ENCODE measurements at places on chromosomes 11 and 22.

DNA sequence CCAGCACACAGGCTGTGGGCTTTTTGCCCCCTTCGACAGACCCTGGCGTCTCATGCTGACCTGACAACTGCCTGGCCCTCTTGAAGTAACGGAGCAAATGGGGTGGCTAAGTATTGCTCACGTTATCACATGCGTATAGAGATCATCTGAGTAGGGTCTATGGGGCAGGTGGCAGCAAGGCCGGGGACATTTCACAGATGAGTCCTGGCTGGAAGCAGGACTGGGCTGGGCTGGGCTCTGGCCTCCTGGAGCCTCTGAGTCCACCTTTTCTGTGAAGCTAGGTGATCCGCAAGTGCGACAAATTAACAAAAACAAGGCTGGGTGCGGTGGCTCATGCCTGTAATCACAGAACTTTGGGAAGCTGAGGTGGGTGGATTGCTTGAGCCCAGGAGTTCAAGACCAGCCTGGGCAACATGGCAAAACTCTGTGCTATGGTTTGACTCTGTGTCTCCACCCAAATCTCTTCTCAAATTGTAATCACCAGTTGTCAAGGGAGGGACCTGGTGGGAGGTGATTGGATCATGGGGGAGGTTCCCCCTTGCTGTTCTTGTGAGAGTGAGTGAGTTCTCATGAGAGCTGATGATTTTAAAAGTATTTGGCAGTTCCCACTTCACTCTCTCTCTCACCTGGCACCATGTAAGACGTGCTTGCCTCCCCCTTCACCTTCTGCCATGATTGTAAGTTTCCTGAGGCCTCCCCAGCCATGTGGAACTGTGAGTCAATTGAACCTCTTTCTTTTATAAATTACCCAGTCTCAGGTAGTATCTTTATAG, 122.0 kb downstream of the MPPED1 start:
- no peak for DNase-seq

- DNase-seq: no peak
Observed at GRCh38 chr11:113519989-113520613, 44.9 kb upstream of the DRD2 start.

DNA sequence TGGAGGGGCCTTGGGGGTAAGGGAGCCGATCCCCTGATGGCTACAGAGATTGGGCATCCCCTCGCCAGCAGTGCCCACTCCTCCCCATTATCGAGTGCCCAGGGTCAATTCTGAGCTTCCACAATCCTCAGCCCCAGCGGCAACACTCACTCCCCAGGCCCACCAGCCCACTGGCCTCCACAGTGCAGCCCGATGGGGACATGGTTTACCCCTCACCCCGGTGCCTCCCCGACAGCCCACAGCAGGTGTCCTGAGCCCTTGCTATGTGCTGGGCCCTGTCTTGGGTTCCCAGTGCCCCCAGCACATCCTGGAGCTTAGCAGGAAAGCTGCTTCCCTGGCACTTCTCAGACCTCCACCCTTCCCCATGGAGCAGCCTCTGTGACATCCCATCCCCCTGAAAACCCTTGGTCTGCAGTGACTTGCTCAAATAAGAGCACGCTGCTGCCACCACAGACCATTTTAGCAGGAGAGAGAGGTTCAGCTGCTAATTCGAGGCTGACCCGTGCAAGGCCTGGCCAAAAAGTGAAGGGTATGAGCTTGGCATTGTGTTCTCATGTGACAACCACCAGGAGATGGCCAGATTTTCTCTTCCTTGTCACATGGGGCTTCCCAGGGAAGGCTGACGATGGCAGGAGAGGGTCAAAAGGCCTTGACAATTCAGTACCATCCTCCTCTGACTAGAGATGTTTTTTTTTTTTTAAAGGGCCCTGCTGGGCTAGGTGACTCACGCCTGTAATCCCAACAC, 23.6 kb downstream of the KCNJ4 start:
- DNase-seq: no peak

- no peak for DNase-seq
Observed at GRCh38 chr11:24386546-24387397, 110.1 kb upstream of the LUZP2 start.

GRCh38 chr22:43077121-43077877, 11.9 kb downstream of the TTLL1 start:
- peak; percentile 6 for DNase-seq

GRCh38 chr11:118226296-118226695, 1.5 kb upstream of the JAML start:
- DNase-seq: no peak
